GM13976 (cell line): ENCODE measurements at places on chromosomes 4 and X.

- DNase-seq: no peak
These were observed 19.4 kb upstream of the RELL1 start for GRCh38 chr4:37705571-37705970.

- DNase-seq: no peak
These were observed 11.9 kb downstream of the USP11 start for GRCh38 chrX:47244676-47245075.

DNA sequence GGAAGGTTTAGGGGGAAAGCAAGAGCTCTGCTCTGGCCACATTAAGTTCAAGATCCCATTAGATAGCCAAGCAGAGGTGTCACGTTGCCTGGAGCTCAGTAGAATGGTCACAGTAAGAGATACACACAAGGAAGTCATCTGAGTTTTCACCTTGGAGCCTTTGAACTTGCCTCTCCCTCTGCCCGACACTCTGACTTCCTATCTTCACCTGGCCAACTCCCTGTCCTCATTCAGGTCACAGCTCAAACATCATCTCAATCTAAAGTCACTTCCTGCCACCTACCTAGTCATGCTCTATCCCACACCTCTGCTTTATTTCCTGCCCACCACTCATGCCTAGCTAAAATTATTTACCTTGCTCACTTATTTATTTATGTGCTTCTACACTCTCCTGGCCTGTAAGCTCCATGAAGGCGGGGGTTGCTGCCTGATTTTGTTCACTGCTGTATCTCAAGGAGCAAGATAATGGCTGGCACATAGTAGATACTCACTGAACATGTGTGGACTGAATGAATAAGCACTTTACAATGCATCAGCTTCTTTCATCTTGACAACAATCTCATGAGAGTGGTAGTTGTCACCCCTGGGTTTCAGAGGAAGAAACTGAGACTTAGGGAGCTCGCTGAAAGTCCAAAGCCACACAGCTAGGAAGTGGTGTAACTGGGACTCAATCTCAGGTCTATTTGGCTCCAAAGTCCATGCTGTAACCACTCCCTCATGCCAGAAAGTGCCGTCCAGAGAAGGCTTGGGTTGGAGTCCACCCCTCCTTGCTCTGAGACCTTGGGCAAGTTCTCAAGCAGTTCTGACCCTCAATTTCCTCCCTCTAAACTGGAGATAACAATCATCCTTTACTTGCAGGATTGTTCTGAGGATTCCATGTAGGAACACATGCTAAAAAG lies 40.3 kb downstream of the EFNB1 start:
- DNase-seq: no peak

- no peak for DNase-seq
These were observed 113.8 kb upstream of the ENPP6 start for GRCh38 chr4:184331268-184331995.

DNA sequence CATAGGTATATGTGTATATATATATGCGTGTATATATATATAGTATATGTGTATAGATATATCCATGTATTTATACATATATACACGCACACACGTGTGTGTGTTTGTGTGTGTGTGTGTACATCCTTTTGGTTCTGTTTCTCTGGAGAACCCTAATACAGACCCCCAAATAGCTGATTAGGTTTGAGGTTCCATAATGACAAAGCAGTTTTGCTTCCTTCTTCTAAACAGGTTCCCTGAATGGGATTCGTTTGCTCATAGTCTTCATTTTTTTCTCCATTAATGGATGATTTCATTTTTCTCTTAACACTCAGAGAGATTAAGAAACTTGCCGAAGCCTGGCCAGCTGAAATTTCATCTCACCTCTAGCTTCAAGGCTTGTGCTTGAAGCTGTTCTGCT lies 234.0 kb upstream of the BCOR start:
- DNase-seq: no peak

- DNase-seq: no peak
These were observed 208.8 kb downstream of the OR13H1 start for GRCh38 chrX:131752493-131753198.

- peak; percentile 43 for DNase-seq
These were observed 42.9 kb downstream of the AFF1 start for GRCh38 chr4:86977621-86978184.

DNA sequence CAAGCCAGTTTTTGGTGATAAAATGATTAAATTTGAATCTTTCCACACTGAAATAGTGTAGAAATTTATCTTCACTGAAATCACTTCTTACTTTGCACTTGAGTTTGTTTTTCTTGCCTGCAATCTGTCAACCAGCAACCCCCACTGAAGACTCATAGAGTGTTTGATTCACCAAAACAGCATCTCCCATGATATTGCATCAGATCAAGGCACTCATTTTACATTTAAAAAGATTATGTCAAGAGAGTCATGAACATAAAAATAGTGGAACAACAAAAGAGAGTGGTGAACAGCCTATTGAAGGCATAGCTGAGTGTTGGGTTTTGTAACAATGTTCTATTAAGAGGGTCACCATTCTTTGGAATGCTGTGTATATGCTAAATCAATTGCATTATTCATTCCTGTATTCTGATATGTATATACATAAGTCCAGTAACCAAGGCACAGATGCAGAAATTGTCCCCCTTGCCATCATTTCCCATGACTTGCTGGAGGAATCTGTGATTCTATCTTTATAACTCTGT lies 1934.9 kb downstream of the ARAP2 start:
- DNase-seq: no peak

GRCh38 chr4:5126857-5127256 lies 75.6 kb downstream of the STK32B start:
- no peak for DNase-seq

DNA sequence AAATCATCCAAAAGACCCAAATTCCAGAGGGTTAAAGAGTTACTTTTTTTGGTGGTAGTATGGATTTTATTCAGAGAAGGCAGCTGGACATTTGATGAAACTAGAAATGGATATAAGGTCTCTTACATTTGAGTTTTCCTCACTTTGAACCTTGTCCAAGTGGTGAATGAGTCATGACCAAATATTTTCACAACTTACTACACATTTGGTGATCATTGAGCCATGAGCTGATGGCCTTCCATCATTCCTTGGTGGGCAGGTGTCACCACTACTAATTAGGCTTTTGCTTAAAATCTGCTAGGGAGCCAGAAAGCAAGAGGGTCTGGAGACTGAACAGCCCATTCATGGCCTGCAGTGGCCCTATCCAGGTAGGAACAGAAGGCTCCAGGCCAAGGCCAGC lies 620.2 kb upstream of the INTU start:
- no peak for DNase-seq

GRCh38 chr4:6912441-6912840 lies 2.8 kb downstream of the TBC1D14 start:
- DNase-seq: no peak

DNA sequence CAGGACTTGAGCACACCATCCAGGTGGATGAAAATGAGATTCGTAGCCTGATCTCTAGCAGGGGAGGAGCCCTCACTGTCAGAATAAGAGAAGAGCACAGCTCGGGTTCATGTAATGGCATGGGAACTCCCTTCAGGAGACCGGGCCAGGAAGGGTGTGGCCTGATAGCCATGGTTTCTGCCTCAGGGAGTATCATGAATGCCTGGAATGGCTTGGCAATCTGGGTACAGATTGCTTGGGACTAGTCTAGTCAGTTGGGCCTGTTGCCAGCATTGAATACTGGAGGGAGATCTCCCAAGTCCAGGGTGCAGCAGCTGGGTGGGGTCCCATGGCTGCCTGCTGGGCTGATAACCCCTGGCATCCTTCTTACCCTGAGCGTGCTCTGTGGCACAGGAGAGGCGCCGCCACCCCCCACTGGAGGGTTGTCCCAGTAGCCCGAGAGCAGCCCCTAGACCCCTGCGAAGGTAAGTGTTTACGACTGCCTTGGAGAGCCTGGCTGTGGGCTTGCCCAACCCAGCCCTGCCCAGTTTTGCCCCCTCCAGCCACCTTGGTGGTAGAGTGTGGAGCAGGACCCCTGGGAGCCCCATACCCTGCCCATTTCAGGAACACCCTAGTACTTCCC lies 298.8 kb downstream of the TEX13A start:
- DNase-seq: no peak

DNA sequence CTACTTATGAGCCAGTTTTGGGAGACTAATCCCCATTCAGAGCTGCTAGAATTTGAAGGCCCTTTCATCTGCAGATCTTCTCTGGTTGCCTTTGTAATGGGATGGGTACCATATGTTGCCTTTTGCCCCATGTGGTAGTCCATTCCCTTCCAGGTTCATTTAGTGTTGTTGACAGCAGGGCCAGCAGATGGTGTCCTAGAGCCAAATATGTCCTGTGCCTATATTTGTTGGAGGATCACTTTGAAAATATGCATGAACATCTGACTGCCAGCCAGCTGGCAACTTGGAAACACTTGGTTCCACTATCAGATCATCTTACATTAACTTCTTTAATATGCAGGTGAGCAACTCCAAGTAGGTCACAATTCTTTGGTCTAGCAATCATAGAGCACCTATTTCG lies 30.4 kb downstream of the CFAP299 start:
- DNase-seq: peak; percentile 41

DNA sequence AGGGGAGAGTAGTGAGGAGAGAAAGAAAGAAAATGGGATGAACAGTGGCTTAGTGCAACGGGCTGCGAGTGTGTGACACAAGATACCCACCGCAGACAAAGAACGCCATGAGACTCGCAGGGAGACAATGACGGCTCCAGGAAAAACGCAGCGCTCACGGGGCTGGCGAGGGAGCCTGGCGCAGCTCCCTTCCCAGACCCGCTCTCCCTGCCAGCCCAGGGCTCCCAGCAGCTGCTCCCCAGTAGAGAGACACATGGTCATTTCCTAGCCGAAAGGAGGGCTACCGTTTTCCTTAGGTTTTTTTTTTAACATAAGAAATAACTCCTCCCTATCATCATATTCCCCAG lies 149.5 kb downstream of the MAML3 start:
- no peak for DNase-seq

GRCh38 chrX:19867411-19867732 lies 20.0 kb downstream of the SH3KBP1 start:
- no peak for DNase-seq

- no peak for DNase-seq
These were observed 33.6 kb upstream of the FGF5 start for GRCh38 chr4:80232707-80233370.

DNA sequence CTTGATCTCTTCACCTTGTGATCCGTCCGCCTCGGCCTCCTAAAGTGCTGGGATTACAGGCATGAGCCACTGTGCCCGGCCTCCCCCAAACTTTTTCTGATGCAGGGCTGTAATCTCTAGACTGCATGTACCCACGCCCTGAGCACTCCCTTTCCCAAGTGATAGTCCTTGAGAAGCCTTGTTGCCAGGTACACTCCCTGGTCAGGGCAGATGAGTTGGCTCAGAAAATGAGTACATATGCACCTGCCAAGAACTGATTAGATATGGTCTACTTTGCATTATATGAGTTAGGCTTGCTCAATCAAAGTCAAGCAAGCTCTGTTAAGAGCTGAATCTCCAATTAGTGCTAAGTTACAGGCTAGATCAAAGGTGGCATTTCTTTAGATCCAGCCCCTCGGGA lies 20.3 kb downstream of the APOO start:
- DNase-seq: no peak

GRCh38 chr4:158778712-158779111 lies 9.9 kb downstream of the FNIP2 start:
- DNase-seq: no peak

DNA sequence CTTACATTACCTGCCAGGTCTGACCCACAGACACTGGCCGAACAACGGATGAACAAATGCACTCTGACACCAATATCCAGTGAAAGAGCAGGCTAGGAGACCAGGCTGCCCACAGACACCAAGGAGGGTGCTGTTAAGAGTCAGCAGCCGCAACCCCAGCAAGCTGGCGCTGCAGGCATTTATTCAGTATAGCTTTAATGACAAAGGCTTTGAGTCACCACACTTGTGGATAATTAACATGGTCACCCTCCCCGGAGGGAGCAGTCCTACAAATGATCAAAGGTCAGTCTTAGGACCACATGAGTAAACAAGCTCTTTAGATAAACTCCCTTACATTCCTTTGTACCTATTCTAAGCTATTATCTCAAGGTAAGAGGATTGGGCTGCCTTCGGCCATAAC lies 368.5 kb upstream of the GRID2 start:
- no peak for DNase-seq

DNA sequence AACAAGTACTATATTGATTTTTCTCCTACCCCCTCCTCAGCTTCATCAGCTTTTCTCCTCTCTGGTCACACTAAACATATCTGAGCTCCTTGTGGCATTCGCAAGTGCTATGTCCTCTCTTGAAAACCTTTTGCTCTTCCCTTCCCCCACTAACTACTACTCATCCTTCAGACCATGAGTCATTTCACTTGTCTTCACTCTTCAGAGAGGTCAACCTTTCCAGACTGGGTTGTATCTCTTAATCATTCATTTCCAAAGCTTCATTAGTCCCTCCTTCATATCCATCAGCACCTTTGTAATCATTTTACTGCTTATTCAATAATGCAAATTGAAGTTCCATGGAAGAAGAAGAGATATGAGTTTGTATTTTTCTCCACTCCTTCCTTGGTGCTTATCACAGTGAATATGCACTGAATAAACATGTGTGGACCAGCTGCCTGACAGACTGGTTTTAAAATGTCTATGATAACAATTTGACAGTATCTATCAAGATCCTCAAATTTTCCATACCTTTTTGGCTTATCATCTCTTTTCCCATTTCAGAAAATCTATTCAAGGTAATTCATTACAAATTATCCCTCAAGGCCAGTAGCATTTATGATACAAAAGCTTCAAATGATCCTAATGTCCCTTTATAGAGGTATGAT lies 28.4 kb downstream of the DDX60L start:
- DNase-seq: no peak

GRCh38 chr4:40626183-40626990 lies 3.3 kb downstream of the RBM47 start:
- no peak for DNase-seq

GRCh38 chrX:69162361-69162865 lies 2.8 kb downstream of the PJA1 start:
- DNase-seq: no peak

DNA sequence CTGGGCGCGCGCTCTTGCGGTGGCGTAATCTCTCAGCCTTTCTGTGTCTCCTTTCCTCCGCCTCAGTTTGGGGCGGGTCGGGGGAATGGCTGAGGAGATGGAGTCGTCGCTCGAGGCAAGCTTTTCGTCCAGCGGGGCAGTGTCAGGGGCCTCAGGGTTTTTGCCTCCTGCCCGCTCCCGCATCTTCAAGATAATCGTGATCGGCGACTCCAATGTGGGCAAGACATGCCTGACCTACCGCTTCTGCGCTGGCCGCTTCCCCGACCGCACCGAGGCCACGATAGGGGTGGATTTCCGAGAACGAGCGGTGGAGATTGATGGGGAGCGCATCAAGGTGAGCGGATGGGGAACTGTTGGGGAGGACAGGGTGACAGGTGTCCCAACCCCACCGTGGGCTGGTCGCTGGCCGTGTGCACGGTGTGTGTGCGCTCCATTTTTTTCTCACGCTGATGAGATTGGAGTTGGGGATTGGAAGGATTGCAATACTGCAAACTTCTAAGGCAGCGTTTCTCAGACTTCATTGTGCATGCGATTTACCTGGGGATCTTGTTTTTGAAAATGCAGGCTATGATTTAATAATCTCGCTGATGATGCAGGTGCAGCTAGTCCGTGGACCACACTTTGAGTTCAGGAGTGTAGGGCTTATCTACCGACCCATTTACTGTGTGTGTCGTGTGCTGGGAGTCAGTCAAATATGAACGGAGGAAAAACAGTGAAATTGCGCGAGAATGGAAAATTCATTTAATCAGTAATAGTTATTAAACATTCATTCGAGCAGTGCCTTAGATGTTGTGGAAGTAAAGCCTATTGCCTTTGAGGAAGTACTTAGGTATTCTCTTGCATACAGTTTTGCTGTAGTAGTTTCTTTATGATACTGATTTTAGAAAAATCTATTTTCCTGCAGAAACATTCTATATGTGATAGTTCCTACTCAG lies at the start of gene RAB33B:
Gene RAB33B, plus strand, starts transcription at position 11 of the 935 bp plus-strand sequence. Its CDS starts 75 bp downstream, at position 86.
- no peak for DNase-seq
